ENCODE measurements at places on chromosomes 13 and 19.

- no peak for DNase-seq
- H3K4me3 ChIP-seq: no peak overlapping the region
- H3K27ac ChIP-seq: no peak overlapping the region
- no peaks in the 10 kb centered on the region for H3K4me1 ChIP-seq
- H3K27me3 ChIP-seq: no peaks in the 10 kb centered on the region
- no peaks in the 10 kb centered on the region for H3K36me3 ChIP-seq
Measured at GRCh38 chr13:105087945-105088344, 1447.5 kb downstream of the EFNB2 start.

GRCh38 chr13:113166681-113167080 is 8.2 kb downstream of the PROZ start:
- no peak overlapping the region for H3K27ac ChIP-seq

DNA sequence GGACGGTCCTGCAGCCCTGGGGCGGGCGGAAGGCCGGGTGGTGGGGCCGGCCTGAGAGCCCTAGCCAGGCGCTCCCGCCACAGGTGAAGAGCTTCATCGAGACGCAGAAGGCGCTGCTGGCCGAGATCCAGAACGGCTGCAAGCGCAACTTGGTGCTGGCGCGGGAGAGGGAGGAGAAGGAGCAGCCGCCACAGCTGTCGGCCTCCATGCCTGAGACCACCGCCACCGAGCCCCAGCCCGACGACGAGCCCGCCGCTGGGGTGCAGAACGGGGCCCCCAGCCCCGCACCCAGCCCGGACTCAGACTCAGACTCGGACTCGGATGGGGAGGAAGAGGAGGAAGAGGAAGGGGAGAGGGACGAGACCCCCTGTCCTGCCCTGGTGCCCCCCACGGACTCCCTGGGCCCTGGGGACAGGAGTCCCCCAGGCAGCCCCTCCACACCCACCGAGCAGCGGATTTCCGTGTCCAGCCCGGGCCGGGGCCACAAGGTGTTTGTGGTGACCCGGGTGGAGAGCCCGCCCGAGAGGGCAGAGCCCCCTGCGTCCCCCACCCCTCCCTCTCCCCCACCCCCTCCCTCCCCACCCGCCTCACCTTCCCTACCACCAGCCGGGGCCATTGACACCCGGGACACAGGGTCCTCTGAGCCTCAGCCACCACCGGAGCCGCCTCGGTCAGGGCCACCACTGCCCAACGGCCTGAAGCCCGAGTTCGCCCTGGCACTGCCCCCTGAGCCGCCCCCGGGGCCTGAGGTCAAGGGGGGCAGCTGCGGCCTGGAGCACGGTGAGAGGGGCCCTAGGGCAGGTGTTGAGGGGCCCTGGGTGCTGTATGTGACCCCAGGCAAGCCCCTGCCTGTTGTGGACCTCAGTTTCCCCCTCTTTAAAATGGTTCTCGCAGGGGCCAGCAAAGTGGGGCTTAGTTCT is 15.3 kb downstream of the NKPD1 start:
- no peaks in the 10 kb centered on the region for H3K27me3 ChIP-seq
- H3K4me1 ChIP-seq: no peaks in the 10 kb centered on the region
- peaks cover 20% of the 10 kb centered on the region for H3K36me3 ChIP-seq
- no peak overlapping the region for H3K27ac ChIP-seq
- no peak for DNase-seq
- H3K4me3 ChIP-seq: no peak overlapping the region

- no peak overlapping the region for H3K4me3 ChIP-seq
- no peaks in the 10 kb centered on the region for H3K36me3 ChIP-seq
- H3K27ac ChIP-seq: no peak overlapping the region
Measured at GRCh38 chr13:91278888-91279287, 68.6 kb upstream of the MIR17HG start.

- DNase-seq: no peak
- no peak overlapping the region for H3K27ac ChIP-seq
- H3K4me1 ChIP-seq: no peaks in the 10 kb centered on the region
Measured at GRCh38 chr13:21338156-21338555, 120.9 kb downstream of the ZDHHC20 start.

DNA sequence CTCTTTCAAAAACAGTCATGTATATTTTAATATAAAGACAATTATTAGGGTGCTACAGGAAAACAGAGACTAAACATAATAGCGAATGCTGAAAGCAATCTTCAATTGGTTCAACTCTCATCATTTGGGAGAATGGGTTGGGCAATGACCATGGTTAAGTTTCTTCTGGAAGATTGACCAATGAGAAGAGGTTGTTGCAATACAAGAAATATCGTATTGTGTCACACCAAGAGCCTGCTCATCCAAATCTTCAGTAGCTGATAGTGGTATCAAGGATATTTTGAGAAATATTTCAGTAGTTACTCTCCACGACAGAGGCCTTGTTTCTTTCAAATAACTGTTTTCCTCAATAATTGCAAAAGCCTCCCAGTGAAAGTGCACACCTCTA is 83.0 kb upstream of the FNDC3A start:
- no peak overlapping the region for H3K4me3 ChIP-seq
- DNase-seq: no peak
- H3K27me3 ChIP-seq: no peaks in the 10 kb centered on the region

DNA sequence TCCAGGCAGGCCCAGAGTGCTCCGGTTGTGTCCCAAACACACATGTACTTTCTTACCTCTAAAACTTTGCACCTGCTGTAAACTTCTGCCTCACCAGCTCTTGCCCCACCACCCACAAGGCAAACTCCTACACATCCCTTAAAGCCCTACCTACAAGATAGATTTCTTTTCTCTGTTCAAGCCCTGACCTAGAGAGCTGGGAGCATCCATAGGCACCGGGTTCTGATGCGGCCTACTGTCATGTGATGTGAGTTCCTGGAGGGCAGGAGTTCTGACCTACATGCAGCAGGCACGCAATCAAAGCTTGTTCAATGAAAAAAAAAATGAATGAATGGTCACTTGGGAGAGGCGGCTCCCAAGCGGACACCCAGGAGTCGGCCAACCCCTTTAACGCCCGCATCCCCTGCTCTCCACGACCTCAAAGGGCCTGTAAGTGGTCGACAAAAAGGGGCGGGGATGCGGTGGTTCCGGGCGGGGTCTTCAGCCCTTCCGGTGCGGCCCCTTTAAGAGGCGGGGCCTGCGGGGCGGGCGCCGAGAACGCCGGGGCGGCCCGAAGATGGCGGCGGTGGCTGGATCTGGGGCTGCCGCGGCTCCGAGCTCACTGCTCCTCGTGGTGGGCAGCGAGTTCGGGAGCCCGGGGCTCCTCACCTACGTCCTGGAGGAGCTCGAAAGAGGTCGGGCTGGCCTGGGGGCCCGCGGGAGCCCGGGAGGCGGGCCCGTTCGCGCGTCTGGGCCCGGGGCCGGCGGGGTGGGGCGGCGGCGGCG is at the start of gene MAP1S:
Gene MAP1S, plus strand, starts transcription at position 534 of the 765 bp plus-strand sequence. Its CDS starts 23 bp downstream, at position 557.
- H3K4me3 ChIP-seq: peak within 1 kb of the TSS; percentile 98
- peaks cover 6% of the 10 kb centered on the region for H3K36me3 ChIP-seq
- H3K27ac ChIP-seq: peak within 1 kb of the TSS; percentile 53

- peaks cover 77% of the 10 kb centered on the region for H3K4me1 ChIP-seq
- peak overlapping the region; percentile 72 for H3K27ac ChIP-seq
- no peaks in the 10 kb centered on the region for H3K27me3 ChIP-seq
- H3K36me3 ChIP-seq: no peaks in the 10 kb centered on the region
- DNase-seq: no peak
Measured at GRCh38 chr13:97245011-97245410, 22.9 kb downstream of the MBNL2 start.

DNA sequence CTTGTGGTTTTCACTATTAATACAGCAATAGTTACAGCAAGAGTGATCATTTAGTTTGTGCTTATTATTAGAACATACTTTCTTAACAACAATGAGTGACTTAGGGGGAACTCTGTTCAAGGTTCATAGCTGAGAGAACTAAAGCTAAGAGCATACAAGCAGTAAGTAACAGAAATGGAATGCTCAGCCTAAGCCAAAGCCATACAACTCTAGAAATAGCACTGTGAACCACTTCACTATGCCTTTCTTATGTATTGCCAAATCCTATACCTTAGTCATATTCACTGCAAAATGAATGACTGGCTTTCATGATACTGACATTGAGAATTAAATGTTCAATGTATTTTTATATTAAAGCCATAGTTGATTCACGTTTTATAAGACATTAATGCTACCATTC is 599.7 kb upstream of the SLITRK1 start:
- no peak for DNase-seq
- no peaks in the 10 kb centered on the region for H3K27me3 ChIP-seq
- no peak overlapping the region for H3K4me3 ChIP-seq
- no peak overlapping the region for H3K27ac ChIP-seq
- no peaks in the 10 kb centered on the region for H3K4me1 ChIP-seq

GRCh38 chr13:66689628-66690027 is 540.5 kb downstream of the PCDH9 start:
- no peaks in the 10 kb centered on the region for H3K27me3 ChIP-seq
- DNase-seq: no peak
- H3K4me1 ChIP-seq: no peaks in the 10 kb centered on the region
- no peak overlapping the region for H3K27ac ChIP-seq
- no peaks in the 10 kb centered on the region for H3K36me3 ChIP-seq

- peak overlapping the region; percentile 22 for H3K27ac ChIP-seq
- H3K36me3 ChIP-seq: peaks cover 5% of the 10 kb centered on the region
- H3K4me1 ChIP-seq: peaks cover 72% of the 10 kb centered on the region
- H3K27me3 ChIP-seq: no peaks in the 10 kb centered on the region
Measured at GRCh38 chr19:39347332-39348164, 5.3 kb downstream of the SAMD4B start.

- H3K27ac ChIP-seq: no peak overlapping the region
- no peaks in the 10 kb centered on the region for H3K27me3 ChIP-seq
- H3K36me3 ChIP-seq: no peaks in the 10 kb centered on the region
- no peaks in the 10 kb centered on the region for H3K4me1 ChIP-seq
- no peak for DNase-seq
- H3K4me3 ChIP-seq: no peak overlapping the region
Measured at GRCh38 chr13:46101484-46102254, 3.2 kb downstream of the CPB2 start.

GRCh38 chr13:100128373-100128772 is 39.5 kb downstream of the PCCA start:
- H3K36me3 ChIP-seq: no peaks in the 10 kb centered on the region
- DNase-seq: no peak
- H3K4me3 ChIP-seq: no peak overlapping the region
- no peak overlapping the region for H3K27ac ChIP-seq
- no peaks in the 10 kb centered on the region for H3K27me3 ChIP-seq
- H3K4me1 ChIP-seq: peaks cover 18% of the 10 kb centered on the region

DNA sequence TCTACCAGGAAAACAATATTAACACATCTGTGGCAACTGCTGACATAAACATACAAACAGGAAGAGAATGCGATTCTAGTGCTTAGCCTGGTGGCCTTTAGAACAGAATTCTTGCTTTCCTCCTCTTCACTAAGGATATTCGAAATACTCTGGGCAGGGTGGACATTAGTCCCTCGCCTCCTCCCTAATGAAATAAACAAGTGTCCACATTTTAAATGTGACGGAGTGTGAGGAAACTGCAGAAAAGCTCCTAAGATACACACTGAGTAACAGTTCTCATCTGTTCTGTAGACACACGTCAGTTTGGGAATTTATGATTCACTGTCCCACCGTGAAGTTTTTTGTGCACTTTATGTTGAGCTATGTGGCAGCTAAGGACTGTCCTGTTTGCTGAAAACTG is 639 bp downstream of the STARD13 start:
- H3K36me3 ChIP-seq: no peaks in the 10 kb centered on the region
- H3K4me1 ChIP-seq: peaks cover 20% of the 10 kb centered on the region
- H3K4me3 ChIP-seq: peak overlapping the region; percentile 58
- H3K27me3 ChIP-seq: no peaks in the 10 kb centered on the region
- H3K27ac ChIP-seq: peak overlapping the region; percentile 79
- no peak for DNase-seq

- no peak for DNase-seq
- H3K27me3 ChIP-seq: no peaks in the 10 kb centered on the region
- H3K36me3 ChIP-seq: no peaks in the 10 kb centered on the region
- H3K4me1 ChIP-seq: no peaks in the 10 kb centered on the region
- no peak overlapping the region for H3K4me3 ChIP-seq
Measured at GRCh38 chr19:22257916-22258315, 28.3 kb upstream of the ZNF729 start.

GRCh38 chr19:8526345-8527091 is 12.6 kb upstream of the ZNF414 start:
- no peaks in the 10 kb centered on the region for H3K27me3 ChIP-seq
- DNase-seq: no peak
- H3K4me3 ChIP-seq: peak overlapping the region; percentile 86
- H3K36me3 ChIP-seq: no peaks in the 10 kb centered on the region
- H3K4me1 ChIP-seq: peaks cover 12% of the 10 kb centered on the region

GRCh38 chr13:102704238-102705058 is 9.6 kb upstream of the METTL21C start:
- no peak for DNase-seq
- H3K4me1 ChIP-seq: peaks cover 33% of the 10 kb centered on the region
- no peaks in the 10 kb centered on the region for H3K36me3 ChIP-seq
- no peak overlapping the region for H3K4me3 ChIP-seq

DNA sequence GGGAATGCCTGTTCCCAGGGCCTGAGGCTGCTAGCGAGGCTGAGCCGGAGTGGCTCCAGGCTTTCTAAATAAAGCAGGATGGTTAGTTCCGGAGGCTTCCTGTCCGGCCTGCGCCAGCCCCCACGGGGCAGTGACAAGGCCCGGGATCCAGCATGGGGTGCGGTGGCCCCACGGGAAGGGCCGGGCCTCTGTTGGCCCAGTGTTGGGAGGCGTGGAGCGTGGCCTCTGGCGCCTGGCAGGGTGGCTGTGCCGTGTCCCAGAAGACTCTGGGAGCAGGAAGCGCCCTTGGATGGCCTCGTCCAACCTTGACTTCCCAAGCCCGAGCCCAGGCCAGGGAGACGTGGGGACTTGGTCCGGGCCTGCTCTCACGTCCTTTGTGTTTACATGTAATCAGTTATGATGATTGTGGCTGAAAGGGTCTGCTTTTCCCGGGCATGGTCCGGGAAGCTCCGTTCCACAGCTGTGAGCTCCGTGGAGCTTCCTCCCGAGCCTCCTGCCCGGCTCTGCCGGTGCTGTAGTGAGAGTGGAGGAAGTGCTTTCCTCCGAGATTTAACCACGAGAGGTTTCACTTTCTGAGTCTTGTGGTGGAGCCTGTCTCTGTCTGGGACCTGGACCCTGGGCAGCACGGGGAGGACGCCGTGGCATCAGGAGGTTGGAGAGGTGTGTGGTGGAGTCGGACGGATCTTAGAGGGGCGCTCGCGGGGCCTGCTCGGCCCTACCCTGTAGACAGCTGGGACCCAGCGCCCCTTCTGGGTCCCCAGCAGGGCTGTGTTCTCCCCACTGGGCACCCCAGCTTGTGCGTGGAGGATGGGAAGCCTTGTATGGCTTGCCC is 4.6 kb downstream of the GNA11 start:
- no peaks in the 10 kb centered on the region for H3K27me3 ChIP-seq
- peak overlapping the region; percentile 65 for H3K27ac ChIP-seq
- peaks cover 89% of the 10 kb centered on the region for H3K4me1 ChIP-seq
- no peaks in the 10 kb centered on the region for H3K36me3 ChIP-seq
- peak overlapping the region; percentile 100 for H3K4me3 ChIP-seq

DNA sequence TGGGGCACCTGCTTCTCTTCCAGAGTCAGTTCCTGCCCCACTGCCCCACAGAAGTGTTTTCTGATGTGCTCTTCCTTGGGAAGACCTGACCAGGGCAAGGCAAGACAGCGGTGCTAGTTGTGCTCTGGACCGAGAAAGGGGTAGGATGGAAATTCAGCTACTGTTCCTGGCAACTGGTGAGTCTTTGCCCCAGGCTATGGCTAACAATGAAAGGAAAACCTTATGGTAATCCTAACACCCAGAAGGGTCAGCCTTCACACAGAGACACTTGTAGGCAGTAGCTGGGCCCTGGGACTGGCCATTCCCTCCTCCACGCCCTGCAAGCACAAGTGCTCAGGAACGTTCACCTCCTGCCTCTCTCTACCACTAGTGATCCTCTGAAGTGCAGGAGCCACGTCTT is 9.6 kb upstream of the CYSLTR2 start:
- H3K36me3 ChIP-seq: no peaks in the 10 kb centered on the region
- no peaks in the 10 kb centered on the region for H3K4me1 ChIP-seq
- H3K4me3 ChIP-seq: no peak overlapping the region
- no peak for DNase-seq
- no peak overlapping the region for H3K27ac ChIP-seq
- H3K27me3 ChIP-seq: no peaks in the 10 kb centered on the region
